ENCODE measurements at places on chromosomes 6 and 20.

DNA sequence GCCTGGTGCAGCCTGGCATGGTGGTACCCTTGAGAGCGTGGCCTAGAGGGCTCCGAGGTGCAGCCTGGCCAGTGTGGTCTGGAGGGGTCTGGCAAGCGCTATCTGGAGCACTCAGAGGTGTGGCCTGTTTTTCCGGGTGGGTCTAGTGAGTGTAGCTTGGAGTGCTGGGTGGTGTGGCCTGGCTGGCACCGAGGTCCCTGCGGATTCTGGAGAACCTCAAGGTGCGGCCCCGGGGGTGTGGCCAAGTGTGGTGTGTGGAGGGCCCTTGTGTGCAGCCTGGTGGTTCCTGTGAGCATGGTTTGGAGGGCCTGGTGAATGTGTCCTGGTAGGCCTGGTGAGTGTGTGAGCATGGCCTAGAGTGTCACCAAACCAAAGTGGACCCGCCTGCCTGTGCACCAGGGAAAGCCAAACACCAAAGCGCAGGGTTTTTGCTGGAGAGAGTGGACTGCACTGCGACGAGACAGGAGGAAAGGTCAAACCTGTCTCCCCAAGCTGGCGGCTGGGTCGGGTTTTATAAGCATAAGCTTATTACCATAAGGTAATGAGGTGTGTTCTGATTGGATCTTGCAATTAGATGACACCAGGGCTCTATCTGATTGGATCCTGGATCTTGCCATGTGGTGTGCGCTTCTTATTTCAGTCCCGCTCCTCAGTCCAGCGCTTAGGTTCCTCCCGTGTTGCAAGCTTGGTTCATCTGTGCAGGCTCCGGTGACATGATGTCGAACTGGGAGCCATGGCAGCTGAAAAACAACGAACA lies 35.7 kb downstream of the IGF2R start:
- no peak for DNase-seq

GRCh38 chr20:58675146-58675584 lies 17.4 kb upstream of the NPEPL1 start:
- no peak for DNase-seq

DNA sequence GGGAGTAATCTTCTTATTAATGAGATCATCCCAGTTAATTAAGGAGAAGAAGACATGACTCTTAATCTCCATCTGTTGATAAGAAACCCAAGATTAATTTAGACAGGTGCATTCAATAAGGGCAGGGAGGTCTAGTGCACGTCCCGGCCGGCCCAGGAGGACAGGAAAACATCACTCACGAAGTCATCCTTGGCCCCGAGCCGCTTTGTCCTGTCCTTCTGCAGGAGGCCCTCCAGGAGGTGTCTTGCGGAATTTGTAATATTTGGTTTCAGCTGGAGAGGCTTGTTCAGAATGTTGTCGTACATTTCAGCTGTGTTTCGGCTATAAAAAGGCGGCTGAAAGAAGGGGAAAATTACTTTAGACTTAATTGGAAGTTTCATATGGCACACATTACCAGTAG lies 118.4 kb upstream of the SLC2A12 start:
- DNase-seq: no peak

- DNase-seq: no peak
Measured at GRCh38 chr6:152769159-152769558, 18.6 kb downstream of the VIP start.

DNA sequence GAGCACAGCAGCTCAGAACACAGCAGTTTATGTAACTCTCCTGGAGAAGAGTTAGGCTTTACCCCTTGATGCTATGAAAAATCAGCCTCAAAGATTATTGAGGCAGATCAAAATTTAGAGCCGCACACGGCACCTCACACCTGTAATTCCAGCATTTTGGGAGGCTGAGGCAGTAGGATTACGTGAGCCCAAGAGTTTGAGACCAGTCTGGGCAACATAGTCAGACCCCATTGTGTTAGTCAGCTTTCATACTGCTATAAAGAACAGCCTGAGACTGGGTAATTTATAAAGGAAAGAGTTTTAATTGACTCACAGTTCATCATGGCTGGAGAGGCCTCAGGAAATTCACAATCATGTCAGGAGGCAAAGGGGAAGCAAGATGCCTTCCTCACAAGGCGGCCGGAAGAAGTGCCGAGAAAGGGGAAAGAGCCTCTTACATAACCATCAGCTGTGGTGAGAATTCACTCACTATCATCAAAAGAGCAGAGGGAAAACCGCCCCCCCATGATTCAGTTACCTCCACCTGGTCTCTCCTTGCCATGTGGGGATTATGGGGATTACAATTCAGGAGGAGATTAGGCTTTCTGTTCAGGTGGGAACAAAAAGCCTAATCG lies 87.7 kb downstream of the SGK1 start:
- no peak for DNase-seq

- DNase-seq: no peak
Measured at GRCh38 chr20:50904067-50904570, 27.1 kb downstream of the ADNP start.

DNA sequence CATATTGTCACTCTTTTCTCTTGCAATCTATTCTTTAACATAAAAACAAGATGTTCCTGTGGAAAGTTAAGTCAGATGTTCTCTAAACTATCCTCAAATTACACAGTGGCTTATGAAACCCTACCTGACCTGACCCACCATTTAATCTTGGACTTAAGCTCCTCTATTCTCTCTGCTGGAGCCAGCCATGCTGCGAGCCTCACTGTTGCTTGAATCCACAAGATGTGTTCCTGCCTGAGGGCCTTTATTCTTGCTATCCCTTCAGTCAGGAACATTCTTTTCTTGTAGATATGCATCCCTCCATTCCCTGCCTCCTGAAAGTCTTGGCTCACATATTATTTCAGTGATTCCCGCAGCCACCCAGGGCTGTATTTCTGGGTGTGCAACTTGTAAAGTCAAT lies 283.2 kb downstream of the EPHA7 start:
- no peak for DNase-seq

DNA sequence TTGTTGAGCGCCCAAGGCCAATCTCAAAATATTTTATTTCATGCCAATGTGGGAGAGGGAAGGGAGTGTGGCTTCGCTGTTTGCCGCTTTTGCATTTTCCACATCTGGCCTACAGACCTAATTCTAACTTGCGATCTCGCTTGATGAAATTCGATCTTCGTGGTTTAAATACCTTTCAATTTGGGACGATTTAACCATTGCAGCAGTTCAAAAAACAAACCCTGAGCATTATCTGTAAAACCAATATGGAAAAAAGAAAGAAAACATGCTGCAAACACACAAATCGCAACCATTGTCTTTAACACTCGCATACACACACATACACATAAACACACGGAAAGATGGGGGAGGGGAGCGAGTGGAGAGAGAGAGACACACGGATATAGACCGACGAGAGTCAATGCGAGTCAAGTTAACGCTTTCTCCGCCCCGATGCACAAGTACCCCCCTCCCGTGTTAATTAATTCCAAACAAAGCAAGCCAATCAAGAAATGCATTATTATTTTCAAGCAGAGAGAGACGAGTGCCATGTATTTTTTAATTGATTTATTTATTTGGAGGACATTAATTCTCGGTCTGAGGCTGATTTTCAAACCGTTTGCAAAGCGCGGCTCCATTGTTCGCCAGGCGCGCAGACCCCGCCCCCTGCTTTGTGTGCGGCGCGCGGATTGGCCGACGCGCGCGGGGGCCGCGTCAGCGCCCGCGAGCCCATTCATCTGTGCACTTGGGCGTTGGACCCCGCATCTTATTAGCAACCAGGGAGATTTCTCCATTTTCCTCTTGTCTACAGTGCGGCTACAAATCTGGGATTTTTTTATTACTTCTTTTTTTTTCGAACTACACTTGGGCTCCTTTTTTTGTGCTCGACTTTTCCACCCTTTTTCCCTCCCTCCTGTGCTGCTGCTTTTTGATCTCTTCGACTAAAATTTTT lies at the start of gene MARCKS:
MARCKS (plus strand) TSS at position 721 of the 931 bp plus-strand sequence. CDS start 401 bp downstream, outside the sequence.
- no peak for DNase-seq

GRCh38 chr20:19141998-19142397 lies 70.4 kb upstream of the SLC24A3 start:
- no peak for DNase-seq

DNA sequence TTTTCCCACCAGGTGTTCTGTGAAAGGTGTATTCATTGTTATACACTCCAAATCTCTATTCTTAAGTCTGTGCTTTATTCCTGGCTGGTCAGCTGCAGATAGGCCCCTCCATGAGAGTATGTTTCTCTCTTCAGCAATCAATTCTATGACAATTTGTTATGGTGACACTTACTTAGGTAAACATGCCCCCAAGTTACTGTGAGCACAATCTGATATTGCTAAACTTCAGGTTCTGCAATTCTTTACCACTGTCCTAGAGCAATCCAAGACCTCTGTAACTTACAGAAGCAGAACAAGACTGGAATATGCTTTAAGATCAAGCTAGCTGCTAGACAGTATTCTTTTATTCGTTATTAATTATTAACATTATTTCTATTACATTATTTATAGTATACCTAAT lies 391.9 kb downstream of the FRK start:
- DNase-seq: no peak

DNA sequence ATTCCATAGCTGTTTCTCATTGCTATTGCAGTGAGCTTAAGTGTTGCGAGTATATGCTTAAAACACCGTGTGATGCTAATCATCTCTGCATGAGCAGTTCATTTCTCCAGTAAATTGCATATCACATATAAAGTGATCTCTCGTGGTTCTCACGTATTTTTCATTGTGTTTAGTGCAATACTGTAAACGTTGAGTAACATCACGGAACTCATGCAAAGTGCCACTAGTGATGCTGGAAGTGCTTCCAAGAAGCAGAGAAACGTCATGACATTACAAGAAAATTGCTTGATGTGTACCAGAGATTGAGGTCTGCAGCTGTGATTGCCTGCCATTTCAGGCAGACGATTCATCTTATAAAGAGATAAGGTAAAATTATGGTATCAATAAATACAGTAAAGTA lies 830.4 kb downstream of the GRIK2 start:
- DNase-seq: no peak

GRCh38 chr20:55253781-55254180 lies 751.5 kb downstream of the CBLN4 start:
- DNase-seq: no peak

DNA sequence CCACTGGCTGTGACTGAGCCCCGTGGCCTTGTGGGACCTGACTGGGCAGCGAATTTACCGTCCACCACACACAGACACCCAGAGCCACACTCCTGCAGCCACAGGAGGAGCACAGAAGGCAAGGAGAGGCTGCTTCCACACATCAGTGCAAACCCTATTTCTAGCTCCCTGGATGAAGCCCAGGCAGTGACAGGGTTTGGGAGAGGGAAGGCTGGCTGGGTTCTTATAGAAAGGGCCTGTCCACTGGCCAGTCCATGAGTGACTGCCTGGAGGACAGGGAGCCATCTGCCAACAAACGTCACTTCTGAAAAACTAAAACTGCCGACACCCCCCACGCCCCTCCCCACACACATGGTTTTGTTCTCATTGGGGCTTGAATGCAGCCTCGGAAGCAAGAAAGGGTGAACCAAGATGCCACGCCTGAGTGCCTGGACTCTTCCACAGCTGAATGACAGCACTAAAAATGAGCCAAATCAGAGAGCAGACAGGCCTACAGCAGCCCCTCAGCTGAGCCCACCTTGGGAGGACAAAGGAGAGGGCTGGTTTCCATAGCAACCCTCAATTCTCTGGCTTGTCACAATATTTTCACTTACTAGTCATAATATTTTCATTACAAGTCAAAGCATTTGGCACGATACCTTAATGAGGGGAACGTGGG lies 38.4 kb downstream of the RRBP1 start:
- no peak for DNase-seq

DNA sequence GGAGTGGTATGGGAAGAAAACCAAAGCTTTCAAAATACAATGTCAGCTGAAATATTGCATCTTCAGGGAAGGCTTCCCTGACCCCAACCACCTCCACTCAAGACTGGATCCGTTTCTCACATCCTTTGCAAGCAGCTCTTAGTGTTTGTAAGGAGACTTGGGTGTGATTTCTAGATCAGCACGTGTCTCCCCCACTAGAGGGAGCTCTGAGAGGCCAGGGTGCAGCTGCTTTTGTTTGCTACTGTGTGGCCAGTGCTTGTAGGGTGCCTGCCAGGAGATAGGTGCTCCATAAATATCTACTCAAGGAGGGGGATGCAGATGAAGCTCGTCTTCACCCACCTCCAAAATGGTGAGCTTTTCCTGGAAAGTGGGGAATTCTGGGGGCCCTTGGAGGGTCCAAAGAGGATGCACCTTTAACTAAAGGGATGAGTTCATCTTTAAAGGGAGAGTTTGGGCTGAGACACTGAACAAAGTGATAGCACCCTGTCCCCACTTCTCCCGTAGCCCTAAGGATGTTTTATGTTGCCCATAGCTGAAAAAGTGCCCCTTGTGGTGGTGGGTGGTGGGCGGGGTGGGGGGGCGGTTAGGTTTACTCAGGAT lies 52.6 kb upstream of the MAFB start:
- no peak for DNase-seq

GRCh38 chr6:114210467-114210866 lies 132.4 kb downstream of the HS3ST5 start:
- no peak for DNase-seq

- no peak for DNase-seq
Measured at GRCh38 chr20:2874456-2874855, 1.2 kb downstream of the PTPRA start.

DNA sequence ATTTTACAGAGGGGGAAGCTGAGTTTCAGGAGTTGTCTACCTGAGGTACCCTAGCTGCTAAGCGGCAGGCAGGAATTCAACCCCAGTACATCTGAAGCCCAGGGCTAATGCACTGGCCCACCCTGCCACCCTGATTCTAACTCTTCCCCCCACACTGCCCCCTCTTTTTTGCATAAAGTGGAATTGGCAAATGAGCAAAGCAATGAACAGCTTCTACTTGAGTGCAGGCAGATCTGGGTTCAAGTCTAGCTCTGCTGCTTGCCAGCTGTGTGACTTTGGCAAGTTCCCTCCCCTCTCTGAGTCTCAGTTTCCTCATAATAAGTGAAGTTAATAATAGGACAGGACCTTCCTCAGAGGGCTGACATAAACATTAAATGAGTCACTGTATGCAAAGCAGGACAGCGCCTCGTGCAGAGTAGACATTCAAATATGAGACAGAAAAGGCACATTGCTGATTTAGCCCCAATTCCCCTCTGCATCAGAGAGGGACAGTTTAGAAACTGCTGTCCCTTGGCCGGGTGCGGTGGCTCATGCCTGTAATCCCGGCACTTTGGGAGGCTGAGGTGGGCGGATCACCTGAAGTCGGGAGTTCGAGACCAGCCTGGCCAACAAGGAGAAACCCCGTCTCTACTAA lies 4.7 kb downstream of the ADA start:
- DNase-seq: no peak

DNA sequence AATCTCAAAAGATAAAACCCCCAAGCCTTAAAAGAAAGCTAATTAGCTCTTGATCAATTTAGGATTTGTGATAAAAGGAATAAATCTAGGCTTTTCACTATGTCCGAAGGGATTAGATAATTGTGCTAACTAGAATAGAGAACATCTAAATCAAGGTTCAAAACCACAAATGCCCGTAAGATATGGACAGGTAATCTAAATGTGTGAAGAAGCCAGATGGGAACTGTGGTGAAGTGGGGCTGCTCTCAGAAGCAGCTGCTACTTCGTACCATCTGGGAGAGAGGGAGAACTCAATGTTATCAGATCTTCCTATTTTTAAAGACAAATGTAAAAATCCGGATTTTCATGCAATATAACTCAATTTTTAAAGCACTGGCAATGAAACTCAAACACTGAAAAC lies 44.2 kb downstream of the NCOA6 start:
- DNase-seq: no peak

- DNase-seq: no peak
Measured at GRCh38 chr20:45545754-45546453, 1.3 kb downstream of the EPPIN start.

Measured in stimulated activated CD8-positive, alpha-beta memory T cell treated with anti-CD3 and anti-CD28 coated beads, Interleukin-7, amount 100 ng/mL, for 48 hours (primary cell).